ENCODE measurements at places on chromosomes 4 and X.

DNA sequence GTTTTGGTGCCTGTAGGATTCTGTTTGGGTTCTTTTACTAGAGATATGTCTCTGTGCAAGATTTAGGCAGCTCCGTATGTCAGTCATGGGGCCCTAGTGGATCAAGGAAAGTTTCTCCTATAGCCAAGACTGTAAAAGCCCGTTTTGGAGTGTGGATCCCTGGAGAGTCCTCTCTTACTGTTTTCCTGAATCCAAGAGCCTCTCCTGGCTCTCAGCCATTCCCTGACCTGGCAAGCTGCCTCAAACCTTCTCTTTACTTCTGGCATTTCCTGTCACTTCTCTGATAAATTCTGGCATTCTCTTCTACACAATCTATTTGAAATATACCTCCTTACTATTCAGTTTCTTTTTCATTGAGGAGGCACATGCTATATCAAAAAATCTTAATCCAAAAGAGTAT is 41.4 kb downstream of the DCAF12L2 start:
- DNase-seq, result no peak

DNA sequence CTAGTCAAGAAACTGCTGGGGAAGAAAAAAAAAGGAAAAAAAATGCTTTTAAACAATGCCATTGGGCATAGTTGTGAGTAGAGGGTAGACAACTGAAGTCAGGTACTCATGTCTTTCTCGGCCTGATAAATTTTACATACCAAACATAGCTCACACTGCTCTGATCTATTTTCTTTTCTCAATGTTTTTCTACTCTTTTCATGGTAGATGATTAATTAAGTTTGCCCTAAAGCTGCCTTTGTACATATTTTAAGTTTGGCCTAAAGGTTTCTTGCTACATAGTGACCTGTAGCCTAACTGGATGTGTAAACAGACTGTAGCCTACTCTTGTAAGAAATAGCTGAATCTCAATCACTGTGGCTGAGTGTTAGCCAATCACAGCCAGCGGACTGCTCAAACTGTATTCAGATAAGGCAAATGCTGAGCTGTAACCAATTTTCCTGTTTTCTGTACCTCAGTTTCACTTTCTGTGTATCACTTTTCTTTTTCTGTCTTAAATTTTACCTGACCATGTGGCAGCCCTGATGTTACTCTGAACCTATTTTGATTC is 121.0 kb downstream of the PCDH10 start:
- DNase-seq, result no peak

- DNase-seq, result no peak
Measured at GRCh38 chr4:144748814-144749555, 103.0 kb downstream of the HHIP start.

- no peak for DNase-seq
Measured at GRCh38 chr4:3177905-3178304, 71.1 kb upstream of the MSANTD1 start.

DNA sequence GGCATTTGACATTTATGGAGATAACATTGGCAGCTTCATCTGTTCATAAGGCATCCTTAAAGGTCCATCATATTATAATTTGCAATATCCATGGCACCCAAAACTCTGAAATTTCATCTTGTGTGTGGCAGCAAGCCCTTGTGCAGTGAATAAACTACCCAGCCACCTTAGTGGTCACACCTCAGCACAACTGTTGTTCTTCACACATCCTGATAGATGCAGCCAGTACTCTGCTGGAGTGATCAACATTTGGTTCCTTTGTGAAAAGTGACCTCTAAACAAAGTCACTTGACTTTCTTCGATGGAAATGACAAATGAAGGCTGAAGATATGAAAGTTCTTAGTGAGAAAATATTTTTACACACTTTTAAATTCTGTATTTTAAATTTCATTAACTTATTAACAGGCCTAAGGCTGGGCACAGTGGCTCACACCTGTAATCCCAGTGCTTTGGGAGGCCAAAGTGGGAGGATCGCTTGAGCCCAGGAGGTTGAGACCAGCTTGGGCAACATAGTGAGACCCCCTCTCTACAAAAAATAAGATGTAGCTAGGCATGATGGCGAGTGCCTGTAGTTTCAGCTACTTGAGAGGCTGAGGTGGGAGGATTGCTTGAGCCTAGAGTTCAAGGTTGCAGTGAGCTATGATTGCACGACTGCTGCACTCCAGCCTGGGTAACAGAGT is 161.4 kb downstream of the SPRY1 start:
- no peak for DNase-seq

DNA sequence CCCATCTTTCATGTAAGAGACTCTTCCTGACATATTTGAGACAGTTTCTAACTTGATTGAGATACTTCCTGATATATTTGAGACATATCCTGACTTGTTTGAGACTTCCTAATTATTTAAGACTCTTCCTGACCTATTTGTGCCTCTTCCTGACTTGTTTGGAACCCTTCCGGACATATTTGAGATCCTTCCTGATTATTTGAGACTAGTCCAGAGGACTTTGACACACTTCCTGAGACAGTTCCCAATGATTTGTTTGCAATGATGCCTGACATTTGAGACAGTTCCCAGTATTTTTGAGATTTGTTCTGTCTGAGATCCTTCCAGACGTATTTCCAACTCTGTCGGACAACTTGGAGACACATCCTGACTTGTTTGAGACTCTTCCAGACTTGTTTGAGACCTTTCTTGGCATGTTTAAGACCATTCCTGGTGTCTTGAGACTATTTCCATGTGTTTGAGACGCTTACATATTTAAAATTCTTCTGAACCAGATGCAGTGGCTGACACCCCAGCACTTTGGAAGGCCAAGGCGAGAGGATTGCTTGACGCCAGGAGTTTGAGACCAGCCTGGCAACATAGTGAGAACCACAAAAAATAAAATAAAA is 118.9 kb upstream of the USP9X start:
- no peak for DNase-seq

DNA sequence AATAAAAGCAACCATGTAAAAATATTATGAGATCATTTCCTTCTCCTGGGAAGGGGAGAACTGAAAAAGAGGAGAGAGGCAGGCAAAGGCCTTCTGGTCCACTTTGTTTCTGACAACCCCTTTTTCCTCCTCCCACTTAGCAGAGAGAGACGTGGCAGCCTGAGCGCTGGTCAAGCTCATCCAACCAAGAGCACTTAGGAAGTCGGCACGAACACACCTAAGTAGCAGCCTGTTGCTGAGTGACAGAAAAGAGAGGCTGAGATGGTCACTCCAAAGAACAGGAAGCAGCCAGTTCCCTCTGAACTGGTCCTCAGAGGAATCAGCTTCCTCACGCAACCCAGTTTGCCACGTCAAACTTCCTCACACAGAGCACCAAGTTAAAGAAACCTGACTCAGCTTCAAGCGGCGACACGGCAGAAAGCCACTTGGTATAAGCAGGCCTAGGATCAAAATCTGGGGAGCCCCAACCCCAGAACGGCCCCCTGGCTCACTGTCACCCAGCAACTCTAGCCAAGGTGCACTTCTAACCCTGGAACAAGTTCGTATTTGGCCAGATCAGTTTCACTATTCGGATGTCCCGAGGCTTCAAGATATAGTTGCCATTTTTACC is 861 bp downstream of the SEC24D start:
- peak; percentile 5 for DNase-seq

GRCh38 chrX:4935401-4935800 is 1222.0 kb upstream of the PRKX start:
- DNase-seq, result no peak

Data from hematopoietic multipotent progenitor cell treated with erythropoietin and hydrocortisone succinate and interleukin-3 and kit ligand, for 15 days (in vitro differentiated cells).